ENCODE measurements at places on chromosomes 2 and 18. TPM values are rescaled to one million over a fixed set of nuclear protein-coding genes. Genes with fewer than 3 reads are reported as not detected.

DNA sequence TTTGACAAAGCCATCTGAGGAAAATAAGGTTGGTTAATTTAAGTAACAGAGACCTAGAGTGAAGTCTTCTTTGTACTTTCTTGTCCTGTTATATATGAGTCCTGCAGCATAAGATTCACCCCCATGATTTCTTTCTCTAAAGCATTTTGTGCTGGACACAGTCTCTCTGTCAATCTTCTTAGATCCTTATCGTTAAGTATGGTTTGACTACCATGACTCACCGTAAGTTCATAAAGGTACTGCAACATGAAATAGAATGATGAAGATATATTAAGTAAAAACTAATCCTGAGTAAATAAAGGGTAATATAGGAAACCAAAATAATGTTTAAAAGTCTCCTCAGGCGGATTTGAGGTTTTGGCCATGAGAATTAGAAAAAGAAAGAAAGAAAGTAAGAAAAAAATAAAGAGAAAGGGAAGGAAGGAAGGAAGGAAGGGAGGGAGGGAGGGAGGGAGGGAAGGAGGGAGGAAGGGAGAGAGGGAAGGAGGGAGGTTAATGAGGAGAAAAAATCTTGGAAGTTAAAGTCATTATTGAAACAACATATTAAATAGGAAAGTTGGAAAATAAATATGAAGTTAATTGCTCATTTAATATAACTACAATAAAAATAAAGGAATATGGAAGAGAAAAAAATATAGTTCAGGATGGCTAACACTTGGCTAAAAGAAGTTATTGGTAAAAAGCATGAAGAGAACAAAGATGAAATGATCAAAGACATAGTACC lies 980.3 kb upstream of the CDH2 start:
- DNase-seq, result no peak
- no peak overlapping the region for H3K4me3 ChIP-seq
- H3K4me1 ChIP-seq, result peaks cover 11% of the 10 kb centered on the region
- H3K27ac ChIP-seq, result no peak overlapping the region
- no peaks in the 10 kb centered on the region for H3K27me3 ChIP-seq
- no peaks in the 10 kb centered on the region for H3K36me3 ChIP-seq

Gene EDAR
- not detected for total RNA-seq

DNA sequence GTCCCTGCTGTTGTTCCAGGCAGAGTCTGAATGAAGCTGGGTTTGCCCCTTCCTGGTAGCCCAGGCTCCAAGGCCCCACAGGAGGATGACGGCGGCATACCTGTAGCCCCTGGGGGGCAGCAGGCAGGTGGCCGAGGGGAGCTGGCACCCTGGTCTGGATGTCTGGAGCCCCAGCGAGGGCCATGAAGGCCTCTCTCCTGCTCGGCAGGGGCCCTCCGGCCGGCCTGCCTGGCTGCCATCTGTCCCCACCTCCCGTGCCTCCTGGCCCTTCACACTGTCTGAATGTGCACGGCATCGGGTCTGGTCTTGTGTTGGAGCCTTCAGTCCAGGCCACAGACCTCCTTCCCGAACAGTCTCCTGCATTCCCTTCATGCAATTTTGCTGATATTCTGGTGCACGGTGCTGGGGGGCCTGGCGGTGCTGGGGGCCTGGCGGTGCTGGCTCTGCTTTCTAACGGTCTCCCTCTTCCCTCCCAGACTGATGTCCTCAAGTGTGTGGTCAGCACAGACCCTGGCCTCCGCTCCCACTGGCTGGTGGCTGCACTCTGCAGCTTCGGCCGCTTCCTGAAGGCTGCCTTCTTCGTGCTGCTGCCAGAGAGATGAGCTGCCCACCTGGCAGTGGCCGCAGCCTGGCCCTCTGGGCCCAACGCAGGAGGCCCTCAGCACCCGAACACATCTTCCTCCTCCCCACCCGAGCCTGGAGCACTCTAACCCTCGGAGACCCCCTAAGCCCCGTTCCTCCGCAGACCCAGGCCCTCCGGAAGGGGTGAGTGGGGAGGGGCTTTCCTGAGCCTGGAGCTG lies 13.5 kb downstream of the BOK start:
- no peaks in the 10 kb centered on the region for H3K36me3 ChIP-seq
- DNase-seq, result peak; percentile 36
- no peaks in the 10 kb centered on the region for H3K27me3 ChIP-seq
- H3K27ac ChIP-seq, result no peak overlapping the region
- H3K4me1 ChIP-seq, result no peaks in the 10 kb centered on the region

DNA sequence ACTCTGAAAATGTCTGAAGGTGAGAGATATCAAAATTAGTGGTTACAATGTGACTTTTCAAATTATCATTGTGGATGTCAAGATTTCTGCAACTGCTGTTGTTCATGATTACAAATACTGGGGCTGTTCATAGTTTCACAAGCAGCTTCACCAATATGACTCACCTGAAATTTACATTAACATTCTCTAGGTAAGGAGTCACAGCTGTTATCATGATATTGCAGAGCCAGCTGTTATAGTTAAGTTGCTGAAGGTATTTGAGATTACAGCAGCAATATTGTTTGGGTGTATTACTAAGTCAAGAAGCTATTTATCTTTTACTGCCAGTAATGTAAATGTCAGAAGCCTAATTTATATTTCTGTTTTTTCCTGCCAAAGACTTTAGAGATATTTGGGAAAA lies 140.0 kb downstream of the MC4R start:
- H3K4me1 ChIP-seq, result peaks cover 8% of the 10 kb centered on the region
- no peak for DNase-seq
- no peaks in the 10 kb centered on the region for H3K36me3 ChIP-seq
- H3K27me3 ChIP-seq, result no peaks in the 10 kb centered on the region
- no peak overlapping the region for H3K4me3 ChIP-seq
- no peak overlapping the region for H3K27ac ChIP-seq

Gene CNDP1
- not detected for total RNA-seq

- H3K27me3 ChIP-seq, result no peaks in the 10 kb centered on the region
- H3K36me3 ChIP-seq, result no peaks in the 10 kb centered on the region
- H3K4me1 ChIP-seq, result no peaks in the 10 kb centered on the region
- peak; percentile 68 for DNase-seq
- H3K4me3 ChIP-seq, result no peak within 1 kb of the TSS
Observed at GRCh38 chr2:218607436-218608115, at the start of gene PLCD4. Gene PLCD4 (plus strand): TSS chr2:218607899. CDS start chr2:218615740, 7,841 bp downstream.

DNA sequence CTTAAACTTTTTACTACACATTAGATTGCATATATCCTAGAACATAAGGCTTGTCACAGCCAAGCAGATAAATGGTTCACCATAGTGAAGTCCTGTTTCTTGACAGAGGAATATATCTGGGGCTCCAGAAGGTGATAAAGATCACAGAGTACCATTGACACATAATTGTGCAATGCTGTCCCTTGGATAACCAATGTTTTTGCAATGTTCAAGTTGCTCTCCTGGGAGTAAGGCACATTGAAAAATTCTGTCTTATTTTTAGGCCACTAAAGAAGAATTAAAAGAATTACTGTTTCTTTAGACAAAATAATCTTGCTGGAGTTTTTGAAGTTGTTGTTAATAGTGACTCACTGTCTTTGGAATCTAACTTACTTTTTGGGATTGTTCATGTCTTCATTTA lies 1132.8 kb downstream of the LRP1B start:
- DNase-seq, result no peak
- peaks cover 4% of the 10 kb centered on the region for H3K4me1 ChIP-seq
- H3K36me3 ChIP-seq, result no peaks in the 10 kb centered on the region
- no peaks in the 10 kb centered on the region for H3K27me3 ChIP-seq

DNA sequence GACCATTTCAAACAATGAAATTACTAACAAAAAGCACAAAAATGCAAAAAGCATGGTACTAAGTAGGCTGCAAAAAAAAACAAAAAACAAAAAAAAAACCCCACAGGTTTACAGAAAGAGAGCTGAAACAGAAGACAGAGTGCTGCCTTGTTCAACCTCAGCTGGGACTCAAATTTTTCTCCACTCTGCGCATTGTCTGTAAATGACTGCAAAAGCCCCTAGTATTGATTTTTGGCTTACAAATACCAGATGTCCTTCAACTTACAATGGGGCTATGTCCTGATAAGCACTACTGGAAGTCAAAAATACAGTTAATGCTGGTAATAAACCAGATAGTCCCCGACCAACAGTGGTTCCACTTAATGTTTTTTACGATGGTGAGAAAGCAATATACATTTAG lies 42.2 kb downstream of the UBE2E3 start:
- H3K27ac ChIP-seq, result no peak overlapping the region
- no peak for DNase-seq
- no peak overlapping the region for H3K4me3 ChIP-seq

GRCh38 chr2:128797937-128798336 lies 479.3 kb upstream of the HS6ST1 start:
- no peaks in the 10 kb centered on the region for H3K4me1 ChIP-seq
- H3K27me3 ChIP-seq, result no peaks in the 10 kb centered on the region
- no peaks in the 10 kb centered on the region for H3K36me3 ChIP-seq
- DNase-seq, result peak; percentile 26
- no peak overlapping the region for H3K27ac ChIP-seq

Gene MRO
- total RNA-seq, result 1.3 TPM

Gene NAT8
- total RNA-seq, result not detected

Gene RNF144A
- 12.4 TPM for total RNA-seq

Gene PHLPP1
- 24.2 TPM for total RNA-seq

- no peak overlapping the region for H3K27ac ChIP-seq
- H3K27me3 ChIP-seq, result no peaks in the 10 kb centered on the region
- no peak for DNase-seq
Observed at GRCh38 chr18:23824669-23825068, 135.4 kb downstream of the LAMA3 start.

Gene SPHKAP
- 0.14 TPM for total RNA-seq

DNA sequence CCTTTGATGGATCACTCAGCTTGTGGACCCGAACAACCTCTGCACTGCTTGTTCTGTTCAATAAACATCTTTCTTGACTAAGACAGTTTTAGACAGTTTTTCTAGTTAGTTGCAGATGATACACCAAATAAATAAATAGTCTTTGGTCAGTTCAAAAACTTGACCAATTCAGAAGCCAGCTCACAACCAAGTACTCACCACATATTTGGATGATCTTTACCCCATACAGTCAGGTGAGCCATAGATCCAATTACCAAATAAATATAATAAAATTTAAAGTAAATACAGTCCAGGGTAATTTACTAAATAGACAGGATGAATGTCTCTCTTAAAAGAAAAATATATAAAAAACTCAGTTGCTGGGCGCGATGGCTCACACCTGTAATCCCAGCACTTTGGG lies 18.2 kb downstream of the SCN3A start:
- no peak overlapping the region for H3K4me3 ChIP-seq
- DNase-seq, result no peak
- no peak overlapping the region for H3K27ac ChIP-seq

- H3K4me3 ChIP-seq, result no peak overlapping the region
- H3K4me1 ChIP-seq, result no peaks in the 10 kb centered on the region
- no peaks in the 10 kb centered on the region for H3K27me3 ChIP-seq
- no peaks in the 10 kb centered on the region for H3K36me3 ChIP-seq
- H3K27ac ChIP-seq, result no peak overlapping the region
- DNase-seq, result no peak
Observed at GRCh38 chr2:121998751-121999150, 243.3 kb downstream of the TSN start.

GRCh38 chr18:48705043-48705442 lies 166.2 kb downstream of the CTIF start:
- no peak for DNase-seq
- H3K27ac ChIP-seq, result no peak overlapping the region
- no peak overlapping the region for H3K4me3 ChIP-seq
- no peaks in the 10 kb centered on the region for H3K4me1 ChIP-seq
- no peaks in the 10 kb centered on the region for H3K27me3 ChIP-seq

GRCh38 chr2:108829578-108830310 lies 43.2 kb downstream of the CCDC138 start:
- DNase-seq, result no peak
- H3K27me3 ChIP-seq, result no peaks in the 10 kb centered on the region
- no peaks in the 10 kb centered on the region for H3K4me1 ChIP-seq
- no peak overlapping the region for H3K27ac ChIP-seq
- H3K36me3 ChIP-seq, result peaks cover 23% of the 10 kb centered on the region

- no peak for DNase-seq
- H3K27ac ChIP-seq, result no peak overlapping the region
- no peaks in the 10 kb centered on the region for H3K36me3 ChIP-seq
- H3K4me1 ChIP-seq, result peaks cover 5% of the 10 kb centered on the region
- no peak overlapping the region for H3K4me3 ChIP-seq
Observed at GRCh38 chr2:118973542-118973951, 31.6 kb downstream of the MARCO start.

Gene MAP3K19
- not detected for total RNA-seq

- no peaks in the 10 kb centered on the region for H3K4me1 ChIP-seq
- H3K36me3 ChIP-seq, result no peaks in the 10 kb centered on the region
- peak; percentile 10 for DNase-seq
- H3K27ac ChIP-seq, result no peak overlapping the region
- H3K27me3 ChIP-seq, result no peaks in the 10 kb centered on the region
- H3K4me3 ChIP-seq, result no peak overlapping the region
Observed at GRCh38 chr2:233799716-233800115, 21.6 kb downstream of the MROH2A start.

Gene ABCA12
- total RNA-seq, result 0.05 TPM

Gene CRYBA2
- 2.4 TPM for total RNA-seq

Gene GKN1
- total RNA-seq, result not detected

GRCh38 chr2:190344276-190344827 lies 963 bp downstream of the INPP1 start:
- H3K4me1 ChIP-seq, result no peaks in the 10 kb centered on the region
- peak; percentile 84 for DNase-seq
- H3K4me3 ChIP-seq, result peak overlapping the region; percentile 83

DNA sequence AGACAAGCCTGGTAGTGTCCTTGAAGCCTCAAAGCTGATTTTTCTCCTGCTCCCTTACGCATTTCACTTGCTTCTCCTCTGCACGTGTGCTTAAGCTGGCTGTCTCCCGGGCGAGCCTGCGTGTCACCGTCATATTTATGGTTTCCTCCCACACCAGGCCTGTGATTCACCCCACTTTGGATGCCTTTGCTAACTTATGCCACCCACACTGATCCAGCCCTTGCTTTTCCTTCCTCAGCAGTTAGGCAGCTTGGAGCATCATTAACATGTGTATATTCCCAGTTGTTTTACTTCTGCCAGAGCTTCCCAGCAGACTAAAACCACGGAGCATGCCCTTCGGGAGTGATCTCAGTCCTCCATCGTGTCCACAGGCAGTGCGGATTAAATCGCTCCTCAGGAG lies 2.2 kb downstream of the ST3GAL5 start:
- no peaks in the 10 kb centered on the region for H3K27me3 ChIP-seq
- DNase-seq, result no peak
- no peaks in the 10 kb centered on the region for H3K4me1 ChIP-seq
- H3K4me3 ChIP-seq, result peak overlapping the region; percentile 89

GRCh38 chr2:146642066-146642465 lies 1202.8 kb upstream of the ACVR2A start:
- peak; percentile 41 for DNase-seq
- H3K27me3 ChIP-seq, result no peaks in the 10 kb centered on the region
- no peak overlapping the region for H3K4me3 ChIP-seq
- H3K4me1 ChIP-seq, result no peaks in the 10 kb centered on the region
- no peaks in the 10 kb centered on the region for H3K36me3 ChIP-seq
- no peak overlapping the region for H3K27ac ChIP-seq

- DNase-seq, result no peak
- H3K27ac ChIP-seq, result no peak overlapping the region
- no peaks in the 10 kb centered on the region for H3K27me3 ChIP-seq
- H3K36me3 ChIP-seq, result no peaks in the 10 kb centered on the region
- no peak overlapping the region for H3K4me3 ChIP-seq
Observed at GRCh38 chr2:173584676-173585458, 230.2 kb downstream of the CDCA7 start.

All from endodermal cell (in vitro differentiated cells).